ENCODE measurements at places on chromosomes 6 and 20. TPM values are rescaled to one million over a fixed set of nuclear protein-coding genes. Genes with fewer than 3 reads are reported as not detected.

The SEMG1 gene
- not detected for total RNA-seq

The NNAT gene
- total RNA-seq: 24.4 TPM

The KCNK16 gene
- total RNA-seq: not detected

The BTNL2 gene
- not detected for total RNA-seq

The KIF6 gene
- not detected for total RNA-seq

The KIAA1755 gene
- 1.1 TPM for total RNA-seq

The PRDM1 gene
- total RNA-seq: 5.3 TPM

The CST3 gene
- total RNA-seq: 1,128 TPM

The MARCKS gene
- total RNA-seq: 21.6 TPM

The PMEPA1 gene
- 31.3 TPM for total RNA-seq

The HTR1E gene
- total RNA-seq: not detected

The DOK5 gene
- total RNA-seq: 0.82 TPM

The CDH4 gene
- not detected for total RNA-seq

All from subcutaneous adipose tissue (tissue), 4 donors.